ENCODE measurements at places on chromosomes 5 and 9. TPM values are rescaled to one million over a fixed set of nuclear protein-coding genes. Genes with fewer than 3 reads are reported as not detected.

The FAM169A gene
- polyA plus RNA-seq: 1.1 TPM

The ANKRD31 gene
- polyA plus RNA-seq: 0.18 TPM

The RNF183 gene
- polyA plus RNA-seq: 0.13 TPM

The NOTCH1 gene
- polyA plus RNA-seq: 19.5 TPM

The ELOVL7 gene
- polyA plus RNA-seq: 0.11 TPM

The RGS7BP gene
- polyA plus RNA-seq: 12.0 TPM

The ADAM19 gene
- 20.6 TPM for polyA plus RNA-seq

The BTNL3 gene
- polyA plus RNA-seq: 0.09 TPM

The RECK gene
- 27.1 TPM for polyA plus RNA-seq

The GMCL2 gene
- not detected for polyA plus RNA-seq

The RASGEF1C gene
- 2.3 TPM for polyA plus RNA-seq

- no peak for DNase-seq
These were observed 215.3 kb downstream of the NFIB start for GRCh38 chr9:14098486-14099180.

DNA sequence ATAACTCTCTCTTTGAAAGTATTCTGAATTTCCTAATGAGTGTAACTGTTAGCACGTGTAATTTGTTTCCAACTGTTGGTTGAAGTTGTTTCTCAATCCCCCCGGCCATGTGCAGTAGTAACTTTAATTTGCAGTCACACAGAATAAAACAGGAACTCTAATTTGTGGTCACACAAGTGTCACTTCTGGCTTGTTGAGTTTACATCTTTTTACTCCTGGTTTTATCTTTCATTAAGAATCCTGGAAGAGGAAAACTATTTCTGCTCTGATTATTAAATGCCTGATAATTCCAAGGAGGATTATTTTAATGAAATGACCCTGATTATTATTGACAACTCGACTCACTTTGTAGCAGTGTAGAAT, 1.2 kb downstream of the SCAMP1 start:
- no peak for DNase-seq

DNA sequence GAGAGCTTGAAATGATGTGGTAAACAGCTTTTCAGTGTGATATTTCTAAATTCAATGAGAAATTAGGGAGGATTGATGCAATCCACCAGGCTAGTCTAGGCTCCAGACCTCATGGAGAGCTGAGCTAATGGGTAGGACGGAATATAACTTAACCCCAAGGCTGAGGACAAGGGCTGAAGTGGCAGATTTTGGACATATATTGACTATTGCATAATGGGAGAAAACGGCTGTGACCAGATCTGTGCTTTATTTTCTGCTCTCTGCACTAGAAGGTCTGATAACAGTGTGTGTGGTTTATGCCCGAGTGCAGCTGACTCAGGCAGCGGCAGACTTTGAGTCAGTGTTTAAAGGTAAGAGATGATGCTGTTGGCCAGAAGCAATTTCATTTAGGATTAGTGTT, 70.6 kb downstream of the ACTBL2 start:
- no peak for DNase-seq

DNA sequence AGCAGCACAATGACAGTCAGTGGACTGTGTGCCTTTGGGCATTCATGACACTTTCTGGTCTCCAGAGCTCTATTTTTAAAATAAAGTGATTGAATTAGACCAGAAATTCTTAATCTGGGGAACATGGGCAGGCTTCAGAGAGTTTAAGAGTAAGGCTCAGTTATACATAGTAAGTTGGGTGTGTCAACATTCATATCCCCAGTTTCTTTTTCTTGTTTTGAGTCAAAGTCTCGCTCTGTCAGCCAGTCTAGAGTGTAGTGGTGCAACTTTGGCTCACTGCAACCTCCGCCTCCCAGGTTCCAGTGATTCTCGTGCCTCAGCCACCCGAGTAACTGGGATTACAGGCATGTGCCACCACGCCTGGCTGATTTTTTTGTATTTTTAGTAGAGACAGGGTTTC, 13.7 kb upstream of the KIF4B start:
- no peak for DNase-seq

DNA sequence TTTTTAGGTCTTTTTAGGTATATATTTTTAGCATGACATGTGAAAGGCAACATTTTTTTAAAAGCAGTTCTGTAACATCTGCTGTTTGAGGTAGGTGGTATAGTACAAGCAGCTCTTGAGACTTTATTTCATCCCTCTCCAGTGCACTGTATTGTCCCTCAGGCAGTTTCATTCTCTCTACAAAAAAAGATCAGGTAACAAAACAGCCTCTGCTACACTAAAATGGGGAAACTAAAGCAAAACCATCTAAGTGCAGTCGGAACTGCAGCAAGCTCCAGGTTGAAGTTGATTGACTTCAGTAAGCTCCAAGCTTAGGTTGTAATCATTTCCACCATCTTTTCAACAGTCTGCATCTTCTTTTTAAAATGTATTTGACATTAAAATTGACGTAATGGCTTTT, 195.6 kb downstream of the DEPDC1B start:
- DNase-seq: no peak

- DNase-seq: no peak
These were observed 12.2 kb downstream of the CDH18 start for GRCh38 chr5:19975795-19976194.

DNA sequence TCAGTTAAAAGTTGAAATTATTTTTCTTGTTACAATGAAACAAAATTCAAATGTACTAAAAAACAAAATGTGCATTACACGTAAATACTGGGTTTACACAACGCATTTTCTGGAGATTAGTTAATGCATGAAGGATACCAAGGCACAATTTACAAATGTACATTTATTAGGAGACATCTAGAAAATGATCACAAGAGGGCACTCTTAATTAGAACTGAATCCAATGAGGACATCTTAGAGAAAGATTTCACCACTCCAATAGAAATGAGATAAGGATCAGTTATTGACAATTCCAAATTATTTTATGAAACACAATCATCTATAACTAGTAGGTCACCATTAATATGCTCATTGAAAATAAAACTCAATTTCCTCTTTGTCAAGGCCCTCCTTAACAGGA, 36.6 kb upstream of the CDH12 start:
- DNase-seq: no peak

DNA sequence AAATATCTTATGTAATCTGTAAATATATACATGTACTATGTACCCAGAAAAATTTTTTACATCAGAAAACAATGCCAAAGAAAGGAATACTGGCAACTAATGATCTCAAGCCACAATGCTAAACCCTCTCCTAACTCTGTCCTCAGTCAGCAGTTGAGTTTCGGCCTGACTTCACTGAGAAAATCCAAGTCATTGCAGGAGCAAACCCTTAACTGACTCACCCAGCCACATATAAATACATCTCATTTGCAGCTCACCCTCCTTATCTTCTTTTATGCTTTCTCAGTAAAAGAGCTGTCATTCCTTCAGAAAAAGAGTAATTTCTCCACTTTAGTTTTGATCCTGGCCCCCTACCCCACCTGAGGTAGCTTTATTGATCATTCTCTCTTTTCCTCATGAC, 46.1 kb upstream of the TMED7 start:
- no peak for DNase-seq

DNA sequence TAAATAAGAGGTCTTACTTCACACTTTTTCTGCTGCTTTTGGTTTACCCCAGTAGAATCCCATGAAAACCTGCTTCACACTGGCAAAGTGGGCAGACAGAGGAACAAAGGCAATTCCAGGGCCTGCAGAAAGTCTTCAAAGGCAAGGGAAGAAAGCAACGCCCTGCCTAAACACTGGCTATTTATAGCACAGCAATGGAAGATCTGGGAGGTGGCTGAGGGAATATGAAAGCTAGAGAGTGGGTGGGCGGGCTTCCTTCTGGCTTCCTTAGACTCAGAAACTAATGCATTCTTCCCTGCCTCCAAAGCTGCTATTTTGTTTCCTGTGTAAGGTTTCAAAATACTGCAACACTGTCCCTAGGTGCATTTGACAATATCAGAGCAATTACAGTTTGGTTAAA, 46.8 kb downstream of the ELAVL2 start:
- DNase-seq: no peak

DNA sequence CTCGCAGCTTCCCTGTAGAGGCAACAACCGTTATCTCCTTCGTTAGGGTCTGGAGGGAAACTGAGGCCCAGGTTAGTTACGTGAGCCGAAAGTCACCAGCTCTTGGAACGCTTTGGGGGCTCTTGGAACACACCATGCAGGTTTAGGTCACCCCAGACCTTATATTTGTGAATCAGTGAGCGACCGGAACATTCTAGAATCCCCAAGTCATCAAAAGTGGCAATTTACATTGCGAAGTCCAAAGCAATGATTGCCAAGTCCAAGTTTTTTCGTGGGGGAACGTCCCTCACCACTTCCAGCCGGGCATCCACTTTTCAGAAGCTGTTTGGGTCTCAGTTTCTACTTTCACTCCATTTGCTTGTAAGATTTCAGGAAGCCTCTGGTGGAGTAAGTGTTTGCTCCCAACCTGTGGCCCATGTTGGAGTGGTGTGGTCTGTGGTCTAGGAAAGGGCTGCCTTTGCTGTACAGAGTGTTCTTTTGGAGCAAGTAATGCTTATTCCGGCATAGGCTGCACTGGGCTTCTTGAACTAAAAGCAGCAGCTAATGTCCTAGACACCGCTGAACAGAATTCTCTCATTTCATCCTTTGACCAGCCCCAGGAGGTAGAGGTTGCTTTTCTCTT, 32.8 kb upstream of the SPRY4 start:
- DNase-seq: no peak

DNA sequence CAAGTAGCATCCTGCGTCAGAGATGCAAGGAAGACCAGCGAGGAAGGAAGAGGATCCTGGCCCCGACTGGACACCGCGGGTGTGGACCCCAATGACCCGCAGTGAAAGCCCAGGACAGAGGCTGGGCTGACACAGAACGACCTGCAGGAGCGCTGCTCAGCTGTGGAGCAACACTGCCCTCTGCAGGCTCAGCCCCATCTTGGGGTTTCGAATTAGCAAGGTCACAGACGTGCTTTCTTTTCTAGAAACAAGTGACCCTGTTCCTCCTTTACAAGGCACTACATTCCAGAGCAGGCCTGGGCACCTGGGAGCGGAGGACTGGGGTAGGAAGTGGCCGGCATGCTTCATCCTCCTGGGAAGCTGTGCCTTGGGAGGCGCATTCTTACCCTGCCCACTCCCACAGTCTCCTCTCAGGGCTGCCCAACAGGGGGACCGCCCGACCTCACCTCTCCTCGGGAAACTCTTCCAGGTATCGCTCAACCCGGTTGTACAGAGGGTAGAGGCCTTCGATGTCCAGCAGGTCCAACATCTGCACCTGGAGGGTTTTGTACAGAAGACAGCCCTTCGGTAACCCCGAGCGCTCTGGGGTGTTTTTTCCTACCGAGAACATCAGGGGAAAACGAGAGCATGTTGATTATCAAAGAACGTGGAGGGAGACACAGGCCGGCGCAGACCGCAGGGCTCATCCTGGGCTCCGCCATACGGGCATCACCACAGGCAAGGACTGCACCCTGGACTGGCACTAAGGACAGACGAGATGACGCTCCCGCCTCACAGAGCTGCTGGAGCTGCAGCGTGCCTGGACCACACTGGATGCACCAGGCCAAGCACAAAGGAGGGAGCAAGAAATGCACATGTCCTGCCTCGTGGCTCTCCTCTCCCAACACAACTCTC, 35.0 kb downstream of the IPPK start:
- DNase-seq: peak; percentile 66

GRCh38 chr5:33491941-33492340, 51.2 kb downstream of the TARS1 start:
- DNase-seq: no peak

DNA sequence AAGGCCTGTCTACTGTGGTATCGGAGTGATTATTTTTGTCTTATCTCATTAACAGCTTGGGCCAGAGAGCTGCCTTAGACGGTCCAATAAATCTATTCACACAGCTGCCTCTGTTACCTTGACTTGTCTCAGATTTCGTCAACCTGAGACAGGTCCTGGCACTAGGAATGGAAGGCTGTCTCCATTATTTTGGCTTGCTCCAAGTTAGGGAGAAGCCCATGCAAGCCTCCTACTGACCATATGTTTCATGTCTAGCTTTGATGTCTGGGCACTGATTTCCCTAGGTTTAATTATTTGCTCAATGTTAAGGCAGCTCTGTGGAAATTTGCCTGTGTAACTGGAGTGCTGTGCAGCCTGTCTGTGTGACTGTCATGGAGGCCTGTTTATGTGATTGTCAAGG, 12.4 kb upstream of the RALGPS1 start:
- DNase-seq: no peak

- no peak for DNase-seq
These were observed 219.7 kb downstream of the ZSWIM6 start for GRCh38 chr5:61551637-61552313.

- DNase-seq: no peak
These were observed 6.1 kb upstream of the BARX1 start for GRCh38 chr9:93960971-93961841.

DNA sequence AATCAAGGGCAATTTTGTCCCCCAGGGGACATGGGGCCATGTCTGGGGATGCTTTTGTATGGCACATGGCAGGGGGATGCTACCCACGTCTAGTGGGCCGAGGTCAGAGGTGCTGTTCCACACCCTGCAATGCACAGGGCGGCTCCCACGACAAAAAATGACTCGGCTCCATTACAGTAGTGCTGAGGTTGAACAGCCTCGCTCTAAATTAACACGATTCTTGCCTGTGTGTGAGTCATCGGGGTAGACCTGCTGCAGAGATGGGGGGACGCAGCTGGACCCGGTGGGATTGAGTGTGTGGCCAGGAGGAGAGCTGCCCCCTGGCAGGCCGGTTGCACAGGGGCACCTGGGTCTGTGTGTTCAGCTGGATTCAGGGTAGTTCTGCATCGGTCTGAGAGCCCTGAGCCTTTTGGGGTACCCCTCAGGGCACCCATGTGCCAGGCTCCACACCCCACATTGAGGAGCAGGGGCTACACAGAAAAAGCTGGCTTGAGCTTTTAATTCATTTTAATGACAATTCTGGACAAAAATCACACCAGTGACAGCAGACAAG, 20.0 kb upstream of the COL5A1 start:
- DNase-seq: no peak

GRCh38 chr5:143446535-143447226, 43.2 kb upstream of the NR3C1 start:
- DNase-seq: no peak

- no peak for DNase-seq
These were observed 252.9 kb downstream of the CWC27 start for GRCh38 chr5:65021527-65022226.

DNA sequence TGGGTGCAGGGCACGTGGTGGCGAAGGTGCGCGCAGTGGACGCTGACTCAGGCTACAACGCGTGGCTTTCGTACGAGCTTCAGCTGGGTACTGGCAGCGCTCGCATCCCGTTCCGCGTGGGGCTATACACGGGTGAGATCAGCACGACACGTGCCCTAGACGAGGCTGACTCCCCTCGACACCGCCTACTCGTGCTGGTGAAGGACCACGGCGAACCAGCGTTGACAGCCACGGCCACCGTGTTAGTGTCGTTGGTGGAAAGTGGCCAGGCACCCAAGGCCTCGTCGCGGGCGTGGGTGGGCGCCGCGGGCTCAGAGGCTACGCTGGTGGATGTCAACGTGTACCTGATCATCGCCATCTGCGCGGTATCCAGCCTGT, 2.1 kb downstream of the PCDHA2 start:
- DNase-seq: no peak

DNA sequence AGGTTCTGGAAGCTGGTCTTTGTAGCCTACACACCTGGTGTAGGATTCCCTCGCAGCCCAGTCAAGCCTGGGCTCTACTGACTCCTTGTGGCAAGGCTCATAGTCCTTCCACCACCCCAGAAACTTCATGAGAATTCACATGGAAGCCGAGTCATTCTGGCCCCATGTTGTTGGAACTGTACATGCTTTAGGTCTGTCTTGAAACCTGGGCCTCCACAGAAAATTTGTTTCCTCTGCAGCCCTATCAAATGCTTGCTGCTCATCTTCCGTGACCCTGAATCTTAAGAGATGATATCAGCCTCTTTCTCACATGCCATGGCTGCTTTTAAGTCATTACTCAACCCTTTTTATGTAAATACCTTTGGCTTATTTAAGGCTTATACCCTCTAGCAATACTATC, 113.4 kb upstream of the GRHPR start:
- DNase-seq: no peak

Data from muscle of back (tissue), 13 donors.